Stimulated activated CD4-positive, alpha-beta T cell treated with anti-CD3 and anti-CD28 coated beads, Interleukin-1b, Interleukin-23, amount 100 ng/mL, for 4 hours (primary cell): ENCODE measurements at places on chromosomes 1 and 21.

DNA sequence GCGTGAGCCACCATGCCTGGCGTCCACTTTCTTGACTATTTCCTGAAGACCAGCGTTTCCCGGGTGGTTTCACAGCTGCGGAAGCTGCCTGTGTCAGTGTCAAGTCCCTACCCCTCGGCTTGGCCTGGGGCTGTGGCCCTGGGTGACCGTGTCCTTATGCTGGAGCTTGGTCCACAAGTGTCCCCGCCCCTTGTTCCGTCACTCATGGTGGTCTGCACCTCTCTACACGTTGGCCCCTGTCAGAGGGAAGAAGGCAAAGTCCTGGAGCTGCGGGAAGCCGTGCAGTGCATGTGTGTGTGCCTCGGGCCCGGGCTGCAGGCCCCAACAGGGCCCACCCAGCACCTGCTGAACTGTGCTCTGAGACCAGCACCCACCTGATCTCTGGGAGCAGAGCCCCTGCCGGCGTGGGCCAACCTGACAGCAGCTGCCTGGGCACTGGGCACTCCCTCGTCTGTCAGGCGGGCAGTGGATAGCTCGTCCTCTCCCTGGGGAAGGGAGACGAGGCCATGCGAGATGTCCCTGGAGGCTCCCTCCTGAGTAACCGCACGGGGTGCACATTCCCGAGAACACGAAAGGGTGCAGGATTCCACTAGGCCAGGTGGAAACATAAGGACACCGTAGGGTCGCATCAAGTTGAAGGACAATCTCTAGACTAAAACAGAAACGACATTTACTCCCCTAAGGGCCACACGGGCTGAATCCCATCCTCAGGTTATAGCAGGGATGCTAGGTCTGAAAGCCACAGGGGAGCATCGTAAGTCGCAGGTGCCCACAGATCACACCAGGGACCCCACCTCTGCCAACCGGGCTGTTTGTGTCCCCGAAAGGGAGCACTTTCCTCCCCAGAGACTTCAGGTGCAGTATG, 2.4 kb upstream of the C1orf159 start:
- no peak for DNase-seq

- no peak for DNase-seq
Observed at GRCh38 chr1:208988811-208989222, 594.7 kb upstream of the CAMK1G start.

DNA sequence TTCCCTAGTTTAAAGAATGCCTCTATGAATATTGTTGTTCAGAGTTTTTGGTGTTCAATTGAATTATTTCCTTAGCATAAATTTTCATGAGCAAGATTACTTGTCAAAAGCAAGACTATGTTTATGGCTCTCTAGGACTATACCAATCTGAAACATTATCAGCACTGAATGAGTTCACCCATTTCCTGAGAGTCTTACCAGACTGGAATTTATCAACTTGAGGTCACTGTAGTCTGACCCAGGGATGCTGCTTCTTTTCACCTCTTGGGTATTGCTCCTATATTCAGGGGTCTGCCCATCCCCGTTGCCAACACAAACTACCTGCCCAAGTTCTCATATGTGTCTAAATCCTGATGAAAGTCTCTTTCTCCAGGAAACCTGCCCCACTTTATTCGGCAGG, 42.6 kb downstream of the OPTC start:
- no peak for DNase-seq

- DNase-seq = no peak
Observed at GRCh38 chr21:44459712-44460440, 4.6 kb downstream of the LRRC3 start.

DNA sequence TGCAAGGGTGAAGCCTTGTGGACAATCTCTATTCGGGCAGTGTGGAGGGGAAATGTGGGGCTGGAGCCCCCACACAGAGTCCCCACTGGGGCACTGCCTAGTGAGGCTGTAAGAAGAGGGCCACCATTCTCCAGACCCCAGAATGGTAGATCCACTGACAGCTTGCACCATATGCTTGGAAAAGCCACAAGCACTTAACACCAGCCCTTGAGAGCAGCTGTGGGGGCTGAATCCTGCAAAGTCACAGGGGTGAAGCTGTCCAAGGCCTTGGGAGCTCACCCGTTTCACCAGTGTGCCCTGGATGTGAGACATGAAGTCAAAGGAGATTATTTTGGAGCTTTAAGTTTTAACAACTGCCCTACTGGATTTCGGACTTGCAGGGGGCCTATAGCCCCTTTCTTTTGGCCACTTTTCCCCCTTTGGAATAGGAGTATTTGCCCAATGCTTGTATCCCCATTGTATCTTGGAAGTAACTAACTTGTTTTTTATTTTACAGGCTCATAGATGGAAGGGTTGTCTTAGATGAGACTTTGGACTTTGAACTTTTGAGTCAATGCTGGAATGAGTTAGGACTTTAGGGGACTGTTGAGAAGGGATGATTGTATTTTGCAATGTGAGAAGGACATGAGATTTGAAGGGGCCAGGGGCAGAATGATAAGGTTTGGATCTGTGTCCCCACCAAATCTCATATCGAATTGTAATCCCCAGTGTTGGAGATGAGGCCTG, 16.3 kb upstream of the COL6A1 start:
- DNase-seq = no peak

DNA sequence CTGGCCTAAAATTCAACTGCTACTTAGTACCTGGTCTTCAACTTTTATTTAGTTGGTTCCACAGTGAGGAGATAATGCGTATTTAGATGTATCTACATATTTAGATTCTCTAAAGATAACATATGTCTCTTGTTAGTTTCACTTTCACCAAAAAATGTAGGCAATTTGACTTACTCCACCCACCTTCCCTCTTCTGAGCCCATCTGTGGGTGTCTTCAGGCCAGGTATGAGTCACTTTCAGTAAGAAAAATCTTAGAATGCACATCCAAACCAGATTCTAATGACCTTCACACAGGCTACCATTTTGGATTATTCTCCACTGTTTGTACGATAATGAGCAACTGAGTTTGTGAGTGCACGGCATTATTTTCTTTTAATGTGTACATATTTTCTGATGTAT, 501.7 kb downstream of the NEGR1 start:
- DNase-seq = no peak

DNA sequence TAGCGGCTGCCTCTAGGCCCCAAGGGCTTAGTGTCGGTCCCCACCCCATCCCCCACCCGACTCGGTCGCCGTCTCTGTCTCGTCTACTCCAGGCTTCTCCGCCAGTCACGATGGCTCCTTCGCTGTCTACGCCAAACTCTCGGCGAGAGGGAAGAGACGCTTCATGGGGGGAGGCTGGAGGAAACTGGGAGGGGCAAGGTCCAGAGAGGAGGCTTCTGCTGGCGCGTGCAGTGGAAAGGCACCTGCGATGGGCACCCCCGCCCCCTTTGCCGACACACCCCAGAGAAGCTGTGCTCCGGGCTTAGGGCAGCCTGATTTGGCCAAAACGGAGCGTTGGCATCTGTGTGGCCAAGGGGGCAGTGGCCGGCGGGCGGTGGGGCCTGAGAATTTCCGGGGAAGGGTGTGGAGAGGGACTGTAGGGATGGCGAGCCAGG, 1.2 kb upstream of the CSMD2 start:
- DNase-seq = no peak

DNA sequence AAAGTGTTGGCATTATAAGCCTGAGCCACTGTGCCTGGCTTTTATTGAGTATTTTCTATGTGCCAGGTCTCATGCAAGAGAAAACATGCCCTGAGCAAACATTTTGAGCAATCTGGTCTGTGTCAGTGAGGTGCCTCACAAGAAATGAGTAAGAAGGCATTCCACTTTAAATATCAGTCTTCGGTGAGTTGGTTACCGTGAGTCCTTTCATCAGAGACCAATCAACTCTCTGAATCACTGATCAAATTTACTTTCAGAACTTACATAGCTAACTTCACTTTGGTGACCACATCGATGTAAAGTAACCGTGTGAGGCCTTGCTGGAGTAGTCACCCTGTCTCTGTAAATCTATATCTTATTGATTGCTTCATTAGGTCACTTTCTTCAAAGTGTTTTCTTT, 14.3 kb upstream of the DDX59 start:
- no peak for DNase-seq

- DNase-seq = no peak
Observed at GRCh38 chr1:173669491-173669941, at the start of gene ANKRD45. Gene ANKRD45 (minus strand): TSS chr1:173669851. CDS start chr1:173659418, 10,433 bp downstream.

GRCh38 chr1:237542525-237543418, 347.9 kb downstream of the ZP4 start:
- no peak for DNase-seq
